ENCODE measurements at places on chromosomes 12 and 14.

DNA sequence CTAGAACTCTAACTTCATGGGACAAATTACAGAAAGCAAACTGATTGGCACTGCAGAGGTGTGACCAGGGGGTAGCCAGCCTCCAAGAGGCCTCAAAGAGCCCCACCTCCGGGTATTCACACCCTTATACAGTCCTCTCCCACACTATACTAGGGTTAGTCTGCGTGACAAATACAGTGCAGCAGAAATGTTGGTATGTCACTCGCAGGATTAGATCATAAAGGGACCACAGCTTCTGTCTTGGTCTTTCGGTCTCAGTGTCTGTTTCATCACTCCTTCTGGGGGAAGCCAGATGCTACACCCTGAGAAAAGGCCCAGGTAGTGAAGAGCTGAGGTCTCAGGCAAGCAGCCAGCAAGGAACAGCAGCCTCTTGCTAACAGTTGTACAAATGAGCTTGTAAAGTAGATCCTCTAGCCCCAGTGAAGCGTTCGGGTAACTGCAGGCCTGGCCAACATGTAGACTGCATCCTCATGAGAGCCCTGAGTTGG is 68.9 kb upstream of the SAV1 start:
- DNase-seq = no peak

DNA sequence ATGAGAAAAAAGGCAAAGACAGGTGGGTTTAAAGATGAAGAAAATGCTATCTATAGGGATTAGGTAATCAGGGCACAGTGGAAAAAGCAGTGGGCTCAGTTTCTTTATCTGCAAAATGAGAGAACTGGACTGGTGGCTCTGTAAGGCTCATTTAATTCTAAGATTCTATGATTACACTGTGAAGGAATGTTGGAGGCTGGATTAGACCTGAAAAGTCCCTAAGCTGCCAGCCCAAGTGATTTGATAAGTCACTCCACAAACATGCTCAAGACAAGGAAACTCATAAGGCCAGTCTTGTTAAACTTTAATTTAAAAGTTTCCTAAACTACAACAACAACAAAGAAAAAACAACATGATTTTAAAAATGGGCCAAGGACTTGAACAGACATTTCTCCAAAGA is 75.1 kb downstream of the DCAF5 start:
- peak; percentile 97 for DNase-seq

DNA sequence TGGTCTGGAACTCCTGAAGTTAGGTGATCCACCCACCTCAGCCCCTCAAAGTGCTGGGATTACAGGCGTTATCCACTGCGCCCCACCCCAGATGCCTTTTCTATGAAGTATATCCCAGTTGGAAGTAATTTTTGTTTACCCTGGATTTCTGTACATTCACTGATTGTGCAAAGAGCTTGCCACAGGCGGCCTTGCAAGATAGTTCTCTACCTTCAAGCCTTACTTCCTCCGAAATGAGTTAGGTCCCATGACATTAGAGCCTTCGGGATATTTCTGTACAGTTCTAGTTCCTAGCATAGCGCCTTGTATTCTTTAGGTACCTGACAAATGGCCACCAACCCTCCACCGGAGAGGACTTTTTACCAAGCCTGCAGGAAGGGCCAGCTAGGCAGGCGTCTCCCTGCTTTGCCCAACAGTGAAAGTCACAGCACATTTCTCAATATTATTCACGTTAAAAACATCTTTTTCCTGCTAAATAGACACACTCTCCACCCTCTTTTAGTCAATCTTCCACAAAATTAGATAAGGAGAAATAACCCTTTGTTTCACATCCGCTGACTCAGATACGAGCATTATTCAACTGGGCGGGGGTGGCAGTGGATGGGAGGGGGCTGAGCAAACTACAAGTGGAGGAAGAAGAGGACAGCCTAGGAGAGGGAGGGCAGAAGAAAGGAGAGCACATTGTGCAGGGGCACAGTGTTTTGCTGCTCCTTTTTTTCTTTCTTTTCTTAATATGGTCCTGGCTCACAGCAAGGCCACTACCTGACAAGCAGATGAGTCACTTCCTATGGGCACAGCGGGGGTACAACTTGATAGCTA is 40.0 kb upstream of the CAPRIN2 start:
- no peak for DNase-seq

DNA sequence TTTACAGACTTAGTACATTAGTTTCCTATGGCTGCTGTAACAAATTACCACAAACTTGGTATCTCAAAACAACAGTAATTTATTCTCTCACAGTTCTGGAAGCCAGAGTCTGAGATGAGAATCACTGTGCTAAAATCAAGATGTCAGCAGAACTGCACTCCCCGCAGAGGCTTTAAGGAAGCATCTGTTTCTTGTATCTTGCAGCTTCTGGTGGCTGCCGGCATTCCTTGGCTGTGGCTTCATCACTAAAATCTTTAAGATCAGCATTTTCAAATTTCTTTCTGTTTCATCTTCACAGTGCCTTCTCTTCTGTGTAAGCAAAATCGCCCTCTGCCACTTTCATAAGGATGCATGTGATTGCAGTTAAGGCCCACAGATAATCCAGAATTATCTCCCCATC is 9.4 kb downstream of the STON2 start:
- DNase-seq = no peak

DNA sequence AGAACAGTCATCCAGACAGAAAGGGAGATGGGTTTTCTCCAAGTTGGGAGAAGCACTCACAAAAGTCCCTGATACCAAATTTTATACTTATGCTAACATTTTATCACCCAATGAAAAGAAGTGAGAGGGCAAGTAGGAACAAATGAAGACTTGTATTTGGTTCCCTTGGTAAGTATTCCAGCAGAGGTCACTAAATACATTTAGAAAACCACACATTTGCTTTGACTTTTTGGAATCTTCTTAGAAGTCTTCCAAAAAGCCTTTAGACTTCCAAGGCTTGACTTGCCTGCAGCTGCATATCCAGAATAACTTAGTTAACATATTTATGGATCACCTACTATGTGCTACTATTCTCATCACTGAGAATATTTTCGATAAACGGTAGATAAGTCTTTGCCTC is 3.1 kb upstream of the GYS2 start:
- no peak for DNase-seq

- DNase-seq = no peak
Measured at GRCh38 chr14:77681196-77682157, 26.3 kb downstream of the ALKBH1 start.

GRCh38 chr14:106083082-106083481 is 556.7 kb downstream of the TMEM121 start:
- DNase-seq = no peak

- no peak for DNase-seq
Measured at GRCh38 chr14:104803280-104803911, 2.5 kb downstream of the ZBTB42 start.

DNA sequence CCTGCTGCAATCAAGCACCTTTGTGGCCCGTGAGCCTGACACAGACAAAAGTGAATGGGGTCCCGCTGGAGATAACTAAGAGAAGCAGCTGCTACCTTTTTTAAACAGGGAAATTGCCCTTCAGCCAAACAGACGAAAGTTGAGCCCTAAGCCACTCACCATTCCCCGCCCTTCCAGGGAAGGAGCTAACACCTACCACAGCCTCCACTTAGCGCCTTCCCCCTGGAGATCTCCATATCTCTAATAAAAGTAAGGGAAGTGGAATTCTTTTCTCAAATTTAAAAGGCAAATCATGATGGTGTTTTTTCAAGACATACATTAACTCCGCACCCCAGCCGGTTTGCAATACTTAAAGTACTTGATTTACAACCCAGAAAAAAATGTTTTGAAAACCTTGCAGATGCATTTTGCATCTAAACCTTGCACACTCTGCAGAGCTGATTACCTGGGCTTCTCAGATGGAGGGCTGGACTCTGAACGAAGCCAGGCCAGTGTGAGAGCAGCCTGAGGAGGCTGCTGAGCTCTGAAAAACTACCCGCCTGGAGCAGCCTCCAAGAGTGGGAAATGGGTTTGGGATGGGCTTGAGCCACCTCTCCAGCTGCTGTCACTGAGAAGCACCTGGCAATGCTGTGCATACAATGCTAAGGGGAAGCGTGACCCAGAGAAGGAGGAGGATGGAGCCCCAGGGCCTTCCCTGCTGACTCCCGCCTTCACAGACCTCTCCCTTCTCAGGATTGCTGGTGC is 10.0 kb downstream of the NUAK1 start:
- DNase-seq = no peak

GRCh38 chr14:50399251-50400032 is 2.8 kb upstream of the CDKL1 start:
- DNase-seq = peak; percentile 78

GRCh38 chr12:48863291-48863690 is 2.4 kb downstream of the RND1 start:
- no peak for DNase-seq

- no peak for DNase-seq
Measured at GRCh38 chr12:108571609-108572165, 9.3 kb downstream of the ISCU start.
